Smooth muscle cell of the pulmonary artery (primary cell): ENCODE measurements at places on chromosomes 16 and 17. TPM values are rescaled to one million over a fixed set of nuclear protein-coding genes. Genes with fewer than 3 reads are reported as not detected.

C17orf78 gene
- total RNA-seq: not detected in 2 replicates

NHLRC4 gene
- total RNA-seq: 0.99 and 1.3 TPM in 2 replicates

MARCHF10 gene
- under 0.01 and 0.03 TPM in 2 replicates for total RNA-seq

BIRC5 gene
- 9.1 and 18.4 TPM in 2 replicates for total RNA-seq

ATP1B2 gene
- total RNA-seq: 0.07 and 0.33 TPM in 2 replicates

CDH3 gene
- total RNA-seq: 0.66 and 1.1 TPM in 2 replicates

KRT25 gene
- total RNA-seq: not detected in 2 replicates
